ENCODE measurements at places on chromosomes 5 and 9.

- no peak for DNase-seq
Measured at GRCh38 chr5:124301850-124302249, 444.6 kb downstream of the ZNF608 start.

GRCh38 chr5:79225026-79225425 lies 10.9 kb upstream of the JMY start:
- DNase-seq, result no peak

DNA sequence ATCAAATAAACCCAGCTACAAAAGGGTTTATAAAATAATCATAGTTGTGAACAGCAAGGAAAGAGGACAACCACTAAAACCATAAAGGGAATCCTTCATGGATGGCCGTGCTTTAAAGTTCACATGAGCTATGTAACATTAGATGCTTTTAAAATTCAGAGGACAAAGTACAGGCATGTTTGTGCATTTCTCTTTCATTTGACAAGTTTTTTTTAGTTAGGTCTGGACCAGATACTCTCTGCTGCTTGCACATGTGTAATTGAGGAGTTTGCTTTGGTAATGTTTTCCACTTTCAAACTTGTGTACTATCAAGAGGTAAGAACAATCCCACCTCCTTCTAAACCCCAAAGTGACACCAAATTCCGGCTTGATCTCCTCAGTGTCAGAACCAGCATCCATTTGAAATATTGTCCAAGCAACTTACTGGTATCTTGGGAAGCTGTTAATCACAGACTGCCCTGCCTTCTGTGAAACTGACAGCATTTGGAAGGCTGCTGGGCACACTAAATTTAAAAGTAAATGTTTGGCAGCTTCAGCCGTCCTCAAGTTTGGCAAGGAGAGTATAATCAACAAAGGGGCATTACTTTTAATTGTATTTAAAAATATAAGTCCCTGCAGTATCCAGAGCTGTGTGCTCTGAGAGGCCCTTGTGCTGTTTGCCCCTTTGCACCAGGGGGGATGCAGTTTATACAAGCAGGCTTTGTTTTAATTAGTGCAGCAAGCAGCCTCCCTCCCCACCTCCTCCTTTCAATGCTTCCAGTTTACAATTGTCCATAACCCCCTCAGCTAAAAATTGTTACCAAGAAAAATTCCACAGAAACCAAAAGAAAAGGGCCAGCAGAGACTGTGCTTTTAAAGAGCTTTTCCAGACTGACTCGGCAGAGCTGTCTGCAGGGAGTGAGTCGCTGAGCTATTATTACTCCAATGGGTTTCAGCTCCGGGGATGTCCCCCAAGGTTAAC lies 328.3 kb upstream of the MPDZ start:
- DNase-seq, result no peak

DNA sequence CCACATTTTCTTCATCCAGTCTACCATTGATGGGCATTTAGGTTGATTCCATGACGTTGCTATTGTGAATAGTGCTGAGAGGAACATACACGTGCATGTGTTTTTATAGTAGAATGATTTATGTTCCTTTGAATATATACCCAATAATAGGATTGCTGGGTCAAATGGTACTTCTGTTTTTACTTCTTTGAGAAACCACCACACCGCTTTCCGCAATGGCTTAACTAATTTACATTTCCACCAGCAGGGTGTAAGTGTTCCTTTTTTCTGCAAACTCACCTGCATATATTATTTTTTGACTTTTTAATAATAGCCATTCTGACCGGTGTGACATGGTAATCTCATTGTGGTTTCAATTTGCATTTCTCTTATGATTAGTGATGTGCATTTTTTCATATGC lies 82.2 kb upstream of the RFX3 start:
- DNase-seq, result no peak

GRCh38 chr5:56751572-56752313 lies 63.6 kb upstream of the MAP3K1 start:
- no peak for DNase-seq

DNA sequence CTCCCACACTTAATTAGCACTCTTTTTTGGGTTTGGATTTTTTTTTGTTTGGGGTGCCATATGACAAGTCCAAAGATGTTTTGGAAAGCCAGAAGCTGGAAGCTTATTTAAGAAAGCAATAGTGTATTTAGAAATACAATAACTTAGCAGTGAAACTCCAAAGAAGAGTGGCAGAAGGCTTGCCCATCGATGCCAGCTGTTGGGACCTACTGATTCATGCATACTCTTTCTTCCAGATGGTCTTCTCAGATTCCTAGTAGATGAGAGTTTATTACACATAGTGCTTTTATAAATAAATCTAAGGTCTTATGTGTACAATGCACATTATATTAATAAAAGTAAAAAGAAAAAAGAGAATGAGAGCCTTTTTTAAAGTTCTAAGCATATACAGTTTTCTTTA lies 374.6 kb downstream of the OSTF1 start:
- no peak for DNase-seq

GRCh38 chr5:56981548-56982315 lies 29.8 kb upstream of the MIER3 start:
- DNase-seq, result no peak

GRCh38 chr9:88828492-88828974 lies 162.7 kb upstream of the S1PR3 start:
- DNase-seq, result no peak

DNA sequence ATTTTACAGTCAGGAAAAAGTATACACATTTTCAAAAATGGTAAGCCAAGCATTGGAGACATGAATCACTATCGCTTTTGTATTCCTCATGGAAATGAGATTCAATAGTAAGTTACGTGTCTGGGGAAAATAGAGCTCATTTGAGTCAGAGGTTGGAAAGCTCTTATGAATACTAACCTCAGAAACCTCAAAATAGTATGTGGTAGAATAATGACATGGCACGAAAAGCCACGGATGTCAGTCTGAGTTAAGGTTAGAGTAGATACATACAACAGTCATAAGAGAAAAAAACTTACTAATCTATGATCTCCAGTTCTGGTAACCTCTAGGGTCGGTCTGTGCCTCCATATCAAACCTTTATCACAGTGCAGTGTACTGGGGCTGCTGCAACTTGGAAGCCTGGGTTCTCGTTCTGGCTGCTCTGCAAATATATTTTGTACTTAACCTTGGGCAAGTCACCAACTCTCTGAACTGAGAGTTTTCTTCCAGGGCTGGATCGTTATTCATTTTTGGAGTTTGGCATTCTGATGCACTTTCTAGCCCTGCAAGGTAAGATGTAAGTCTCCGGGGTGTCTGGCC lies 31.8 kb downstream of the MAP1B start:
- no peak for DNase-seq

DNA sequence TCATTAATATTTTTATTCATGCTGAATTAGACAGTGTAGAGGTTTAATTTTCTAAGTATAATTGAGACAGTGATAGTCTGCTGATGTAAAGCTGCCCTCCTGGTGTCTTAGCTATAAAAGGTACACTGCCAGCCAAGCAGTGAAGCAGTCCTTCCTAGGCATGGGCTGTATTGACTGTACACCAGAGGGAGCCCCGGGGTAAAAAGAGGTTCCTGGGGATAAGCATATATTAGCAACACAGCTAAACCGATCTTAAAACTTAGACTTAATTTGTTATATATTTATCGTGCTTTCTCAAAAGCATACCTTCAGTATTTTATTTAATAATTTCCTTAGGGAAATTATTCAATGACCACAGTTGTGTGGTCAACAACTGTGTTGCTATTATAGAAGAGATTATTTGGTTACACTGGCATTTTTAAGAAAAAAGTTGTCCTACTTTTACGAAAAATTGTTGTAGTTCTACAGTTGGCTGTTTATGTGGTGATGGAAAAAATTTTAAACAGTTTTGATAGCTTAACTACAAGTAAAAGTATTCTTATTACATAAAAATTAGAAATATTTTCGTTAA lies 68.8 kb downstream of the ELL2 start:
- no peak for DNase-seq
